ENCODE measurements at places on chromosomes 7 and 10. TPM values are rescaled to one million over a fixed set of nuclear protein-coding genes. Genes with fewer than 3 reads are reported as not detected.

CYP3A7 gene
- not detected for total RNA-seq

GRCh38 chr7:19537942-19538401, 170.9 kb downstream of the POLR1F start:
- no peak for DNase-seq

GRCh38 chr7:84331616-84332015, 137.0 kb upstream of the SEMA3A start:
- DNase-seq = no peak

- DNase-seq = no peak
Measured at GRCh38 chr7:107312418-107312817, 143.6 kb downstream of the HBP1 start.

GRCh38 chr10:124619802-124620490, 124.2 kb downstream of the FAM53B start:
- no peak for DNase-seq

DNA sequence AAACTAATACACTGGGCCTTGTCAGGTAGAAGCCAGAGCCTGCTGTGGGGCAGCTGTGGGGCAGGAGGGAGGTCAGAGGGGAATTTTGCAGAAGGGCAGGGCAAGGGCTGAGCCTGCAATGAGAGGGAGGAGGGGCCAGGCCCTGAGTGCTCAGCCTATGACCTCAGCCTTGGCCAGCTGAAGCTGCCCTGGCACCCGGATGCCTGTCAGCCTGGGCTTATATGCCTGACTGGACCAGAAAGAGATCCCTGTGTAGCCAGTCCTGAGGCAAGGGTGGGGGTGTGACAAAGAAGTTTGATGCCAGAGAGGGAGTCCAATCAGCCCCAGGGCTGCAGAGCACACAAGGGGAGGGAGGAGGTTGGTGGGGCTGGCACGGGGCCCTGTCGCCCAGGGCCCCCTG, 22.3 kb upstream of the PRRT4 start:
- no peak for DNase-seq

HMX3 gene
- total RNA-seq = 0.69 TPM

TMEM184A gene
- not detected for total RNA-seq

ZNF775 gene
- total RNA-seq = 4.7 TPM

- no peak for DNase-seq
Measured at GRCh38 chr7:108908456-108908855, 338.8 kb downstream of the DNAJB9 start.

- peak; percentile 14 for DNase-seq
Measured at GRCh38 chr10:16653224-16653623, 131.5 kb upstream of the C1QL3 start.

DNA sequence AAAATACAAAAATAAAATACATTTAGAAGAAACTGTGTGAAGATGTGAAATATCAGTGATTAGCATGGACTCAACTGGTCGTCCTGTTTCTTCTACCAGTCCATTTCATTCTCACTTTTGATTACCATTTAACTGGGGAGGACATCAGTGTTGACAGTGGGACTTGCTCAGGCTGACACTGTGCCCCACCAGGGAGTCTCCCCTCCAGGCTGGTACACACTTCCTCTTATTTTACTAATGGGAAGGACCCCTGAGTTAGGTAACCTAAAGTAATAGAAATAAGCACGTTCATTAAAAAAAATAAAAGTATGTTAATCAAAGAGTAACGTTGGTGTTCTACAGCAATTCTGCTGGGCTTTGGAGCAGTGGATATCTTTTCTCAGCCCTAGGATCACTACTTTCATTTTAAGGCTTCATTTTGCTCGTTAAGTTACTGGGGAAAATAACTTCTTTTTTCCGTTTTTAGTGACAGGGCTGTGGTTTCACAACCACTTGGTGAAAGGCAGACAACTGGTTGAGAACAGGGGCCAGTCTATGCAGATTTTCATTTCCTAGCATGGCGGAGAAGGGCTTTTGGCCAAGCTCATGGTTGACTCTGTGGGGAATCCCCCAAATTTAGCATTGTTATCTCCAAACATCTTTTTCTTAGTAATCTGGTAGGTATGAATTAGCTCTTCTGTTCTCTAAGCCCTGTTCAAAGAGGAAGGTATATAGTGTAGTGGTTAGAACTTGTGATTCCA, 2.1 kb downstream of the SNX10 start:
- peak; percentile 85 for DNase-seq

SLC13A1 gene
- total RNA-seq = not detected

KEL gene
- 0.49 TPM for total RNA-seq

HTR7 gene
- total RNA-seq = not detected

GRCh38 chr7:139682136-139683013, 95.4 kb downstream of the HIPK2 start:
- peak; percentile 75 for DNase-seq

GRCh38 chr7:25632616-25633015, 404.3 kb upstream of the NPVF start:
- DNase-seq = no peak

GRCh38 chr10:49539320-49539885, 482 bp upstream of the ERCC6 start:
- DNase-seq = no peak

DNA sequence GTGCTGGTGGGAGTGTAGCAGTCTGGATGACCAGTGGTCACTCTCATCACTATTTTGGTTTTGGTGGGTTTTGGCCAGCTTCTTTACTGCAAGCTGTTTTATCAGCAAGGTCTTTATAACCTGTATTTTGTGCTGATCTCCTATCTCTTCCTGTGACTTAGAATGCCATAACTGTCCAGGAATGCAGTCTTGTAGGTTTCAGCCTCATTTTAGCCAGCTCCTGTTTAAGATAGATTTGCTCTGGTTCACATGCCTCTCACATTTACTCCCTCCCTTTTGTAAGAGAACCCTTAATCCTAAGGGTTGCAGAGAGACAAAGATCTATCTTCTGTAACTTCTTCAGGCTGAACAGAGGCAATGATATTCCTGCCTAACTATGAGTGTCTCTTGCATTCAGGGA, 51.2 kb upstream of the INHBA start:
- DNase-seq = no peak

MOGAT3 gene
- not detected for total RNA-seq

TMEM130 gene
- total RNA-seq = not detected

DNA sequence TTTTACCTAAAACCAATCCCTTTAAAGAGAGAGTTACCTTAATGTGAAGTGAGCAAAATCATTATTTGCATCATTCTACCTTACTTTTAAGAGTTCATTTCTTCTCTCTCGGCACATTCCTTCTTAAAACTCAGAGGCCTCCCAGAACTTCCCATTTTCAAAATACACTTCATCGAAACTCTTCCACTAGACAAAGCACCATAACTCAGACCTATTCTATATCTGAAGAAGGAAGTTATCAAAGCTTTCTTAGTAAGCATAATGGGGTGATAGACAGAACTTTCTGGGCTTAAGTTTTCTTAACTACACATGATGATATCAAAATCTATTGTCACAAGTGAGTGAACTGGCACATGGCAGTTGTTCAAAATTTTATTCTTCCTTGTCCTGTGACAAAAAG, 24.6 kb upstream of the GNAT3 start:
- DNase-seq = no peak

GRCh38 chr10:44965651-44966097, 6.1 kb downstream of the RASSF4 start:
- peak; percentile 39 for DNase-seq

GRCh38 chr7:138885383-138886147, 87.6 kb upstream of the ATP6V0A4 start:
- DNase-seq = peak; percentile 23

BICC1 gene
- total RNA-seq = not detected

GRCh38 chr10:73253225-73253555, 746 bp upstream of the MRPS16 start:
- no peak for DNase-seq

DNA sequence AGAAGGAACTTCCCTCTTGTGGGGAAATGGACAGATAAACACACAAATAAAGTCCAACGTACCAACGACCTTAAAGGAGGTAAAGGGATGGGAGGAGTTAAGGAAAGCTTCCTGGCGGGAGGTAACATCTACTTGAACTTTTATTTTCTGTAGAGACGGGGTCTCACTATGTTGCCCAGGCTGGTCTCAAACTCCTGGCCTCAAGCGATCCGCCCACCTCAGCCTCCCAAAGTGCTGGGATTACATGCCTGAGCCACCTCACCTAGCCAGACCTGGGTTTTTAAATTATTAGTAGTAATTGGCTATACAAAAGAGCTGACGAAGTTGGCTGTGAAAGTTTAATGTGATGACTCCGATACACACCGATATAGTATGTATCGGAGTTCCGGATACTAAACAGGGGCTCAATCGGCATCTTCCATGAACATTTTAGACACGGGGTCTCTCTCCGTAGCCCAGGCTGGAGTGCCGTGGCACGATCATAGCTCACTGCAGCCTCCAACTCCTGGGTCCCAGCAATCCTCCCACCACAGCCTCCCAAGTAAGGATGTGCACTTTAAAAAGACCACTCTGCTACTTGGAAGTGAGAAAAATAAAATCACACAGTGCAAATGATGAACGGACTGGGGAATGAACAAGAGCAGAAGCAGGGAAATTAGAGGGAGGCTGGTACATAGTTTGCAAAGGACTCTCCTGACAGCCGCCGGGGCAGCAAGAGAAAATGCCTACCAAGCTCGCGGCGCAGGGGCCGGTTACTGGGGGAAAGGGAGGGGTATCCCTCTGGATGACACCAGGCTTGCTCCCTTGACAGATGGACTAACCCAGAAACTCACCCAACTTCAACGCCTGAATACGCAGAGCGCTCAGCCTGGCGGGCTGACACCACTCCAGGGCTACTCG, 1.0 kb downstream of the BCL7B start:
- no peak for DNase-seq
